Stimulated activated CD8-positive, alpha-beta memory T cell treated with anti-CD3 and anti-CD28 coated beads, Interleukin-12 subunit alpha, Interleukin-12 subunit beta, amount 100 ng/mL, for 4 hours (primary cell): ENCODE measurements at places on chromosomes 6 and 20.

GRCh38 chr6:92647630-92648029, 771.7 kb downstream of the EPHA7 start:
- no peak for DNase-seq

DNA sequence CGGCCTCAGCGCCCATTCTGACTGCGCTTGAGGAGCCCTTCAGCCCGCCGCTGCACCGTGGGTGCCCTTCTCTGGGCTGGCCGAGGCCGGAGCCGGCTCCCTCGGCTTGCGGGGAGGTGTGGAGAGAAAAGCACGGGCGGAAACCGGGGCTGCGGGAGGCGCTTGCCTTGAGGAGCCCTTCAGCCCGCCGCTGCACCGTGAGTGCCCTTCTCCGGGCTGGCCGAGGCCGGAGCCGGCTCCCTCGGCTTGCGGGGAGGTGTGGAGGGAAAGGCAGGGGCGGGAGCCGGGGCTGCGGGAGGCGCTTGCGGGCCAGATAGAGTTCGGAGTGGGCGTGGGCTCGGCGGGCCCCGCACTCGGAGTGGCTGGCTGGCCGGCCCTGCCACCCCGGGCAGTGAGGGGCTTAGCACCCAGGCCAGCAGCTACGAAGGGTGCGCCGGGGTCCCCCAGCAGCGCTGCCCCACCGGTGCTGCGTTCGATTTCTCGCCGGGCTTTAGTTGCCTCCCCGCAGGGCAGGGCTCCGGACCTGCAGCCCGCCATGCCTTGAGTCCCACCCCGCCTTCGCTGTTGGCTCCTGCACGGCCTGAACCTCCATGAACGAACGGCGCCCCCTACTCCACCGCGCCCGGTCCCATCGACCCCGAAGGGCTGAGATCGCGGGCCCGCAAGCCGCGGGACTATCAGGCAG, 45.7 kb upstream of the MCUR1 start:
- DNase-seq: no peak

GRCh38 chr20:37358366-37359150, 12.6 kb downstream of the SRC start:
- DNase-seq: no peak

- DNase-seq: no peak
Observed at GRCh38 chr6:9554806-9555205, 860.1 kb downstream of the TFAP2A start.

DNA sequence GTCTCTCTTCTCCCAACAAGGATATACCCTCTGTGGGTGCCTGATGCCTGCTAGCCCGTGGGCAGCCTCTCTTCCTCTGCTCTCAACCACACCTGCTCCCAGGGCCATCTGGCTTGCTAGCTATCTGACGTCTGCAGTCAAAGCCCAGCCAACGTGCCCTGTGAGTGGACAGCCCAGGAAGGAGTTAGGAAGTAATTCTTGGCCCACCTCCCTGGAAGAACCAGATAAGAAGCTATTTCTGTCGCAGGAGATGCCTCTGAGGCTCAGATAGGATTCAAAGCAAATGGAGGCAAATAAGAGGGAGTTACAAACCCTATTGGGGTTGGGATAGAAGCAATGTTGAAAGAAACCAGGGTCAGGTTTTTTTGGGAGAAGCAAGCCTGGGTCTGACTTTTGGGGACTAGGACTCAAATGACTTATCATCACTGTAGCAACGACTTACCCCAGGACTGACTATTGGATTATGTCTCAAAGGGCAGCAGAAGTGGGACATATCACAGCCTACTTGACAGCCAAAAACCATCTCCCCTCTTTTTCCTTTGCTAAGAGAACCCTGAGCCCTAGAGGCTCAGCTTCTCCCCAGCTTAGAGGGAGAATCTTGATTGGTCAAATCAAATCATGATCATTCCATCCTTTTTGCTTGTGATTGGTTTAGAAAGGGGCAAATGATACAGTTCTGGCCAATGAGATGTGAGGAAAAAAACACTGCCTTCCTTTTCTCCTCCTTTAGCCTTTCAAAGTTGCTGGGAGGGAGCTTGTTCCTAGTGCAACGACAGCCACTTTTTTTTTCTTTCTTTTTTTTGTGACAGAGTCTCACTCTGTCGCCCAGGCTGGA, 18.0 kb upstream of the CDK5RAP1 start:
- DNase-seq: no peak

- DNase-seq: no peak
Observed at GRCh38 chr20:37573626-37574198, 46.0 kb upstream of the BLCAP start.

- no peak for DNase-seq
Observed at GRCh38 chr6:42271834-42272805, 54.5 kb upstream of the MRPS10 start.

DNA sequence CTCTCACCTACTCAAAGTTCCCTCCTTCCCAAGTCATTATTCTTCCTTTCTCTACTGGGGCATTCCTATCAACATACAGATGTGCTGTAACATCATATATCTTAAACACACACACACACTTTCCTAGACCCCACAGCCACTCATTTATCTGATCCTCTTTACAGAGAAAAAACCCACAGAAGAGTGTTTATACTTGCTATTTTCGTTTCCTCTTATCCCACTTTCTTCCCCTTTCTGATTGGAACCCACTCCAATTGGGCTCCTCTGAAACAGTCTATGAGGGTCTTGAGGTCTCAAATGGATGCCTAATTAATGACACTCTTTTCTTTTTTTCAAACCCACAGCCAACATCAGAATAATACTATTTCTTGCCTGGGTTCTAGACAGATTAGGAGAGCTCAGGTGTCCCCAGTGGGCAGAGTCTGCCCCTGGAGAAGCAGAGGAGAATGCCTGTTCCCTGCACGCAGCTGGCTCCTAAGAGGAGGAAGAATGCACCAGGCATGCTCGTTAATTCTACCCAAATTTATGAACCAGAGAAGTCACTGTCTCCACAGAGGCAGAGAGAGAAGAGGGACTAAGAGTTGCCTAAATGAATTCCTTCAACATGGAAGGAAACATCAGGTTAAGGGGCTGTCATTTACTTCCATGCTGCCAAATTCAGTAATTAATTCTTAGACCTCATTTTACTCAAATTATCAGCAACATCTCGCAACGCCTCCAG, 65.9 kb downstream of the CRYBG1 start:
- DNase-seq: no peak

DNA sequence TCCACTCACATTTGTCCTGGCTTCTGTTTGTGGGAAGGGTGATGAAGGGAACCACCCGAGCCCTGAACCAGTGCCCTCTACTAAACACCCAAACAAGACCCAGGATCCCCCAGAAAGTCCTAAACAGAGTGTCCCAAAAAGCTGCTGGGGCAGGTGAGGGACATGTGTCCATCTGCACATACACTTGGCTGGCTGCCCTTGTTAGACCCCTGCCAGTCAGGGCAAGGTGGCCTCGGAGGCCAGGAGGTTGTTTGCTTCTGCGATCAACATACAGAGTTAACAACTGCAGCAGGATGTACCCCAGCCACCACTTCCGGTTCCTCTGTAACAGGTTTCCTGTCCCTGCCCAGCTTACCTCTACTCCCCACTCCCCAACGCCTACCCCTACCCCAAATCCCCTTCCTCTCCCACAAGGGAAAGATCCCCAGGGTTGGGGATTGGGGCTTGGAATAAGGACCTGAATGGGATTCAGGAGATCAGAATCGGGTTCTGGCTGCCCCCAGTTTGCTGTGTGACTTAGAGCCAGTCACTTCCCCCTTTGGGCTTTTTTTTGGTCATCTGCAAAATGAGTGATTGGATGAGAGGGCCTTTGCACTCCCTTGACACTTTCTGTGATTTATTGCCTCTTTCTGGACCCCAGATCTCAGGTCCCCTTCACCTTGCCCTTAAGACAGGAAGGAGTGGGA, 13.9 kb downstream of the DEF6 start:
- no peak for DNase-seq

- no peak for DNase-seq
Observed at GRCh38 chr20:47540443-47541354, 39.0 kb downstream of the NCOA3 start.

DNA sequence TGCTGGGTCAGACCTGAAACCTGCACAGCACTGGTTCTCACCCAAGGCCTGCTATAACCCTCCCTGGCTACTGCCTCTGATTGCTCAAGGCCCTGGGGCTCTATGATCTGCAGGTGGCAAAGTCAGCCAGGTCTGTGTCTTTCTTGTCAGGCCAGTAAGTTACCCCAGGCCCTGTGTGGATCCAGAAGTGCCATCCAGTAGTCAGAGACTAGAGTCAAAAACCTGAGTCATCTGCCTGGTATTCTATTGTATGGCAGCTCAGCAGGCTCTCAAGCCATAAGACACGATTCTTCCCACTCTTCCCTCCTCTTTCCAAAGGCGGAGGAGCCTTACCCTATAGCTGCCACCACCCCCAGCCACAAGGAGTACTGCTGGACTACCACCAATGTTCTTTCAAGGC, 593.0 kb downstream of the FRK start:
- no peak for DNase-seq

DNA sequence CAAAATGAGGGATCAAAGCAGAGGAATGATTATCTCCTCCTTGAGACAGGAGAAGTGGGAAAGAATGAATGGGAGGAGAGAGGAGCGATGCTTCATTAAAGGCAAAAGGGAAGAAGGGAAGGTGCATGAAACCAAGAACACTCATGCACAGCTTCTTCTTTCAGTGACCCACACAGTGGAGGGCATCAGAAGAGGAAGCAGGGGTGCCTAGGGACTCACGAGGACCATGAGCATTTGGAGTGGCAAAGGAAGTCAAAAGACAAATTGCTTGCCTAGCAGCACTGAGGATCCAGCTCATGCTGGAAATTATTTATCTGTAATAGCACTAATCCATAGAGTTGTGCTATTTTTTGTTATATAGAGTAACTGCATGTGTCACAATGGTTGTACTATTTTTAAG, 66.1 kb downstream of the SMLR1 start:
- DNase-seq: no peak

DNA sequence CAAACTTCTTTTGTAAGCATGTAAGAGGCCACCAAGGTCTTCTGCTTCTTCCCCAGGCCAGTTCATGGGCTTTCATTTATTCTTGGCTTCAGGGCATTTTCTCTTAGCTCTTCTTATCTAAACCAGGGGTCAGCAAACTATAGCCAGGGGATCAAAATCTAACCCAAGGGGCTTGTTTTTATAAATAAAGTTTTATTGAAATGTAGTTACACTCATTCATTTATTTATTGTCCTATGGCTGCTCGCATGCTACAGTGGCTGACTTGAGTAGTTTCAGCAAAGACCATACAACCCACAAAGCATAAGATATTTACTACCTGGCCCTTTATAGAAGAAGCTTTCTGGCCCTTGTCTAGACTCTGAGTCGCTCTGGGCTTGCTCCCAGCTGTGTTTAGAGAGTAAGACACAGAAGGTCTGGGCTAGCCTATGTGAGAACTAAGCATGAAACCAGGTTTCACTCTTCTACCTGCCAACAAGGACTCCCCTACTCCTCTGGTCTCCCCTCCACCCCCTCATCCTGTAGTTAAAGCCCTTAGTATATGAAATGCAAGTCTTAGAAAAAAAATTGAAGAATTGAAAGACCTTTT, 43.2 kb downstream of the KHDC1L start:
- DNase-seq: no peak

GRCh38 chr6:52532457-52532856, 44.4 kb downstream of the TRAM2 start:
- no peak for DNase-seq

- DNase-seq: no peak
Observed at GRCh38 chr6:119346450-119346849, 3.1 kb downstream of the MAN1A1 start.

DNA sequence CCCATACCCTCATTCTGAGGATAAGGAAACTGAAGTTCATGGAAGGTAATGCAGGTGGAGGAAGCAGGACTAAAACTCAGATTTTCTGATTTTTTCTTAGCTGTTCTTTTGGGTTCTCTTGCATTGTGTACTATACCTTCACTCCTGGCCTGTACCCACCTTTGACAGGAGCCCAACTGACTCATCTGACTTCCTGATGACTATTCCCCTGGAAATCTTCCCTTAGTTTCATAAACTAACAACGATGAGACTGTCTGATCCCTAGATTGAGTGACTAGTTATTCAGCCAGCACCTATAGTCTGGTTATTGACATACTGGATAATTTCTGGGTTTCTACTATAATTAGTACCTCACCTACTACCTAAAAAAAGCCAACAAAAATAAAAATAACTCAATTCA, 10.1 kb downstream of the CRYBG1 start:
- no peak for DNase-seq

DNA sequence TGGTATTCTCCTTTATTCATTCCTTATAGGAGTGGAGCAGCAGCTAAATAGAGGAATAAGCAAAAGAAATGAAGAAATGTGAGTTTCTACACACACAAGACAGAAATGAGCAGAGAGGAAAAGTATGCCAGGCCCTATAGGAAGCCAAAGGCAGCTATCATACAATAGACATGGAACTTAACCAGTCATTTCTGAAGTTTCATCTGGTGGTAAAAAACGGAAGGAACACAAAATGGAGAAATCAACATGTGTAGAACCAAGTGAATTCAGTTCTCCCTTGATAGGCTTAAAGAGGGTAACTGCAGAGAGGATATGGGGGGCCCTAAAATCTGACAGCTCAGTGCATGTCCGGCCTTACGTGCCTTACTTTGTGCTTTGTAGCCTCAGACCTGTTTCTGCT, 44.6 kb downstream of the TSBP1 start:
- no peak for DNase-seq

- no peak for DNase-seq
Observed at GRCh38 chr6:142165227-142165626, 18.2 kb downstream of the VTA1 start.

- DNase-seq: no peak
Observed at GRCh38 chr6:34934516-34934915, 45.5 kb downstream of the ANKS1A start.

DNA sequence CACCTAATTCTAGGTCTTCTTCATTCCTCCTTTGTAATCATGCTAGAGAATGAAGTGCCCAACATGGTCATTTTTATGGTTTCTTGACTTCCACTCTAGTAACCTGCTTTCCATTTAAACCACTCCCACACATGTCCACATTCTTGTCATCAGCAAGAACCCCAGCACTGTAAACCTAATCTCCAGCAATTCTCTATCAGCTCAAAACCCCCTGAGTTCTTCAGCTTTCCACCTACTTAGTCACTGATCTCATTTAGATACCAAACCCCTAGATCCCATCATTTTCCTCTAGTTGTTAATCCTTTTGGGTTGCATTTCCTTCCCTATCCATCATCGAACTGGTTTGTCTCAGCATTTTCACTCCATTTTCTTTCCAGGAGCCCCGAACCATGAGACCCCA, 49.7 kb downstream of the GOPC start:
- no peak for DNase-seq

GRCh38 chr6:39962831-39963230, 28.6 kb upstream of the MOCS1 start:
- no peak for DNase-seq

- no peak for DNase-seq
Observed at GRCh38 chr6:109202409-109203264, 107.3 kb downstream of the CEP57L1 start.

- no peak for DNase-seq
Observed at GRCh38 chr6:75428204-75428603, 65.4 kb downstream of the FILIP1 start.

DNA sequence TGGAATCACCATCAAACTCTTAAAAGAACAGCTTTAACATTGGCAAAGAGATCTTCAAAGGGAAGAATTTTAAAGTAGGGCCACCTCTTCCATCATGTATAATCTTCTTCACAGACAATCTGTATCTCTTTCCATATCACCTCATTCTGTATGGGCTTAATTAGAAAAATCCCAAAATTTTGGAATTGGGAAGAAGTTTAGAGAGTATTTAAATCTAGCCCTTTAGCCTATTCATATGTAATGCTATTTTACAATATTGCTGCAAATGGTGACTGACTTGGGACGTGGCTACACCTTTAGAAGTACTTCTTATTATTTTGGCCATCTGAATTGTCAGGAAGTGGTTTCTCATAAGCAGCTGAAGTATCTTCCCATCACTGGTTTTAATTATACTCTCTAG, 474.3 kb downstream of the RFPL4B start:
- no peak for DNase-seq

GRCh38 chr6:81575442-81575841, 177.0 kb downstream of the TENT5A start:
- no peak for DNase-seq
